ENCODE measurements at places on chromosomes 3 and 15.

DNA sequence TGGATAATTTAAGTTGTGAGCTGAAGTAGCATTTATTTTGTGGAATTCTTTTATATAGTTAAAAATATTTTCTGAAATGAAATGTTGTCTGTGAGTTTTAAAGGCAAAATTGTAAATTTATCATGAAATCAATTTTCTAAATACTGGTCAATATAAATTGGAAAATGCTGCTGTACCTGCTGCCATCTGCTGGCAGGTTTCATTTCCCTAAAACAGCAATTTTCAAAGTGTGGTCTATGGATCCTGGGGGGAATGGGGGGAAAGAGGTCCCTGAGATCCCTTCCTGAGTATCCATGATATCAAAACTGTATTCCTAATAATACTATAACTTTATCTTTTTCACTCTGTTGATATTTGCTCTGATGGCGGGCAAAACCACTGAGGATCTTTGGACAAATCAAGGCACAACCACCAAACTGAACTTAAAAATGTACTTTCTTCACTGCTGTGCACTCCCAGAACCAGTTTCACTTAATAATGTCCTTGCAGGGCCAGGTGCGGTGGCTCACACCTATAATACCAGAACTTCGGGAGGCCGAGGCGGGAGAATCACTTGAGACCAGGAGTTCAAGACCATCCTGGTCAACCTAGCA lies 17.2 kb upstream of the CCR4 start:
- H3K4me1 ChIP-seq: no peaks in the 10 kb centered on the region
- no peaks in the 10 kb centered on the region for H3K27me3 ChIP-seq
- no peaks in the 10 kb centered on the region for H3K36me3 ChIP-seq
- H3K27ac ChIP-seq: no peak overlapping the region

DNA sequence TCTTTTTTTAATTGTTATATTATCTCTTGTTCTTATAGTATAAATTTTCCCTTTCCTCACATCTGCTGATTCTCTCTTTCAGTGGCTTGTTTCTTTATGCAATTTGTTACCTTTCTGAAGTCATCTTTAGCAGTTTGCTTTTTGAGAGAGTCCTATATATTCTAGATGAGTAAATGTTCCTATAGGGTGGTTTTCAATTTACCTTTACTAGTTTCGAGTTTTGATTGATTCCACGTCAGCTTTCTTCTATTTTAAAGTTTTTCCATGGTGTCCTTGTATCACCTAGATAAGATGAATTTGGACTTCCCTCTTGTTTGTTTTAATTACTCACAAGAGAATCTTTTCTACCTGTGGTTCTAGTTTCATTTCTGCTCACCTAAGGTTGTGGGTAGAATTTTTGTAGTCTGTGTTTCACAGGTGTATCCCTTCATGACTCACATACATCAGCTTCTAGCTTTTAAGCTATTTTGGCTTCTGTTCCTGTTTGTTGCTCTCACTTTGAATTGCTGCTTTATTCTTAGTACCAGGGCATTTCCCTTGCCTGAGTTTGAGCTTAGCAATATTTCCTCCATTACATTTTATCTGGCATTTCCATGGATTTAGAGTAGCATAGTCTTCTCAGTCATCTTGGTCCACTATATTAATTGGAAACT lies 6.4 kb downstream of the TEX9 start:
- no peaks in the 10 kb centered on the region for H3K27me3 ChIP-seq
- no peak overlapping the region for H3K4me3 ChIP-seq
- no peaks in the 10 kb centered on the region for H3K36me3 ChIP-seq
- no peaks in the 10 kb centered on the region for H3K4me1 ChIP-seq

DNA sequence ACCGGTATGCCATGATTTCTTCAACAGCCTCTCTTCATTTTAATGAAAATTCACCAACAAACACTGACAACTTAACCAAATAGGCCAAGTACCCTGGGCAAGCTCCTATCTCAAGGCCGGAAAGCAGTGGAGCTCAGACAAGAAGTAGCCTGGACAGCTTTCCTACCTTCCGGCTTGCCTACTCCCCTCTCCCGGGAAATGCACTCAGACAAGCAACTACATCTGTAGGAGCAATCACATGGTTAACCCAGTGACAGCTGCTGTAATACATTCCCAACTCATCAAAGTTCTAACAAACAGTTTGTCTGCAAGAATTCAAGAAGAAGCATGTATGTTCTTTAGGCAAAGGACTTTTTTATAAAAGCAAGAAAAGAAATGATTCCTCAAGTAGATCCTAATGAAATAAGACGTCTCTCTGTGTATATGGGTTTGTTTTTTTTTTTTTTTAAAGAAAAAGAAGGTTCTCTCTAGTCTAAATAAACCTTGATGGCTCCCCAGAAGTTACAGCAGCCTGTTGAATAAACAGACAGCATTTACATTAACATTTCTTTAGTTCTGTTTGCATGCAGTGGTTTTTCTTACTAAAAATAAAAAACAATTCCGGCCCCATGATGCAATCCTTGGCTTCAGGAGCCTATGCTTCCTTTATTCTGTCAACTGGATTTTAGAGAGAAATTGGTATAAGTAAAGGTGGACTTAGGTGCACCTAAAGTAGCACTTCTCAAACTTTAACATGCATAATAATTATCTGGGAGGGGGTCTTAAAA lies 278.7 kb downstream of the NEK10 start:
- H3K4me3 ChIP-seq: no peak overlapping the region
- peak overlapping the region; percentile 36 for H3K27ac ChIP-seq
- H3K27me3 ChIP-seq: no peaks in the 10 kb centered on the region

DNA sequence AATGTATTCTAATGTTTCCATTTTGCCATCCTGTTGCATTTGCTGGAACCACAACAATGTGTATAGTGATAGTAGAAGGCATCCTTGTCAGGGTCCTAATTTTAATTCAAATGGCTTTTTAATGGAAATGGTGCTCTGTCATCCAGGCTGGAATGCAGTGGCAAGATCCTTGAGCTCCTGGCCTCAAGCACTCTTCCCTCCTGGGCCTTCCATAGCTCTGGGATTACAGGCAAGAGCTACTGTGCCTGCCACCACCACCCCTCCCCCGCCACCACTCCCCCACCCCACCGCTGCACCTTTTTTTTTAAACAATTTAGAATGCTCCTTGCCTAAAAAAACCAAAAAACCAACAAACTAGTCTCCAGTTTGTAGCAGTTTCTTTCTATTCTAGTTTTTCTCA lies 15.2 kb upstream of the IQCF6 start:
- DNase-seq: no peak
- H3K27ac ChIP-seq: no peak overlapping the region
- H3K36me3 ChIP-seq: no peaks in the 10 kb centered on the region
- no peaks in the 10 kb centered on the region for H3K27me3 ChIP-seq

DNA sequence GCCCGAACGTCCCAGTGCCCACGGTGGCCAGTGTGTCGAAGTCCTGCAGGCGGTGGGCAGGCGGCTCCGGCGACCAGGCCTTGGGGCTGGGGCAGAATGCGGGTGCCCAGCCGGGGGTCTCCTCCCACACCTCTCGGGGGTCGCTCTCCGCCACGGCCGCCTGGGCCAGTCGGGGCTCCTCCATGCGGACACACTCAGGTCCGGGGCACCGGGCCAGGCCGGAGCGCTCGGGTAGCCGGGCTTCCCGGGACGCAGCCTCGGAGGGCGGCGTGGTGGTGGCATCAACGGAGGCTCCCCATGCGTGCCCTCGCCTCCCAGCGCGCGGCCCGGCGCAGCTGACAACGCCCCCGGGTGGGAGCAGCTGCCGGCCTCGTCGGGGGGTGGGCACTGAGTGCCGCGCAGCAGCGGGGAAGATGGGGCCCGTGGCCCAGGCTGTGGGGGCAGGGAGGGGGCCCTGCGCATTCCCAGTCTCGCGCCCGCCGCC lies 30.1 kb upstream of the CERS3 start:
- H3K27ac ChIP-seq: no peak overlapping the region
- no peaks in the 10 kb centered on the region for H3K36me3 ChIP-seq
- no peaks in the 10 kb centered on the region for H3K4me1 ChIP-seq
- DNase-seq: no peak
- H3K4me3 ChIP-seq: no peak overlapping the region

DNA sequence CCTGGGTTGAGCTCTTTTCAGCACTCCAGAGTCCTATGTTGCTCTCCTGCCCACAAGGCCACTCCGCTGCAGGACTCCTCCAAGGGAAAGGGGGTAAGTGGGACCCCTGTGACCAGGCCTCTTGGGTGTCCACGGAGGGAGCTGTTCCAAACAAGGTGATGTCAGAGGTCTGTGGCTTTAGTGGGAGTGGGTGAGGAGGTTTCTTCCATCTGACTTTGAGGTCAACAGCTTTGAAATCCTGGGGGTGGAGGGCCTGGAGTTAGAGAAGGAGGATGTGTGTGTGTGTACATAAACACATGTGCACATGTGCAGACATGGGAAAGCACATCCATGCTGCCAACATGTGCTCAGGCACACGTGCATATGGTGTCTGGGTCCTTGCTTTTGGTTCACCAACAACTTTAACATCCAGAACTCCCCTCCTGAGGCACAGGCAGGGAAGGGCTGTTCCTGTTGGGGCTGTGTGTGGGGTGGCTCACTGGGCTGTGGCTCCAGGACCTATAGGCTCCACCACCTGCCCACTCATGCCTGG lies 51.4 kb upstream of the TMEM115 start:
- H3K4me3 ChIP-seq: no peak overlapping the region
- H3K4me1 ChIP-seq: no peaks in the 10 kb centered on the region
- H3K27me3 ChIP-seq: peaks cover 3% of the 10 kb centered on the region
- H3K36me3 ChIP-seq: no peaks in the 10 kb centered on the region
- H3K27ac ChIP-seq: no peak overlapping the region

DNA sequence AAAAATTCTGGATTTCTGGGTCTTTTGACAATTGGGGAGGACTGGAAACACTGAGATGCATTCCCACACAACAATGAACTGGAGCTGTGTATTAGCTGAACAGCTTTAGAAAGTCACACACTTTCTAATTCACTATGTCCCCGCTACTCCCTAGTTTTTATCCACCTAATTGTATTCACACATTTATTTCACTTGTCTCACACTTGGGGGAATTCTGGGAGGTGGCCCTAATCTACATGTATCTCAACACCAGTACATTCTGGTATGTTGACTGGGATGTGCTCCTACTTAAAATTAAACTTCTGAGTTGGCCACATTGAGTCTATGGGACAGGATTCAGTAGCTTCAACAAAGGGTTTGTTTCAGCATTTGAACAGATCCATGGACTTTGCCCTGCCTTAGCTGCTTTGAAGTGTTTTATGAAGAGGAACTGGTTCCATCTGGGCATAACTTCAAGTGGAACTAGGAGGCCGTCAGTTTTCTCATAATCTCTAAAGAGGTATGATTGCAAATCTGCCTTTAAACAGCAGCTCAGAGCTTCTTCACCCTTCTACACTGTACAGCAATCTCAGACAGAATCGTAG lies 106.5 kb upstream of the CMC1 start:
- no peak overlapping the region for H3K4me3 ChIP-seq
- H3K36me3 ChIP-seq: no peaks in the 10 kb centered on the region
- DNase-seq: no peak
- no peaks in the 10 kb centered on the region for H3K27me3 ChIP-seq
- no peak overlapping the region for H3K27ac ChIP-seq

GRCh38 chr3:128942161-128942952 lies 51.5 kb downstream of the CFAP92 start:
- H3K4me3 ChIP-seq: no peak overlapping the region
- H3K27ac ChIP-seq: no peak overlapping the region
- DNase-seq: no peak
- no peaks in the 10 kb centered on the region for H3K36me3 ChIP-seq

DNA sequence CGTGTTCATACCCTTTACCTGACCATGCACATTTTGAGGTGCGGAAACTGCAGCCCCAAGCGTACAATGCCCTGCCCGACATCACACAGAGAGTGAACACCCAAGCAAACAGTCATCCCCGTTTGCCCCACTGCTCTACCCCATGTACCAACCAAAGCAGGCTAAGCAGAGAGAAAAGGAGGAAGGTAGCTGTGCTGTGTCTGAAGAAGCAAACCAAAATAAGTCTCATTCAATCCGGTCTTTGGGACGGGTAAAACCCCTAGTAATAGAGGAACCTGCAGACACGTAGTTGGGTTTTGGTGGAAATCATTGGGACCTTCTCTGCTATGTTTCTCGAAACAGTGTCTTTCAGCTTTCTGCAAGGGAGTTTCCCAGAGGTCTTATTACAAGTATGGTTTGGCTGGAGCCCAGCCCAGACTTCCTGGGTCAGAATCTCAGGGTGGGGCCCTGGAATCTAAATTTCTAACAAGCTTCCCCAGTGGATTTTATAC lies 164.6 kb upstream of the HES1 start:
- H3K4me3 ChIP-seq: no peak overlapping the region
- H3K27ac ChIP-seq: no peak overlapping the region
- H3K4me1 ChIP-seq: no peaks in the 10 kb centered on the region
- no peaks in the 10 kb centered on the region for H3K36me3 ChIP-seq
- no peaks in the 10 kb centered on the region for H3K27me3 ChIP-seq
- no peak for DNase-seq

DNA sequence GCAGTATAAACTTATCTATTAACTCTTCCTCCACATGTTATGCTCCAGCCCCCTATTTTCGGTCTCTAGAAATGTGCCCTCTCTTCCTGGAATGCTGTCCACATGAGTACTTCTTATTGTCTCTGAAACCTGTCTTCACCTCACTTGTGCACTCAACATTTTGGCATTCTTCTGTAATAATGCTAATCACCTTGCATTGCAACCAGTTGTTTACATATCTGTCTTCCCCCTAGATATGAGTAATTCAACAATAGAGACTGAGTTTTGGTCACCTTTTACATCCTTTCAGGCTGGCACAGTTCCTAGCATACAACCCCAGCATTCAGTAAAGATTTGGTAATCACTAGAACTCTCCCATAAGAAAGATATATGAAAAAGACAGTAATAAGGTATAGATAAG lies 17.2 kb downstream of the CCDC80 start:
- no peak overlapping the region for H3K27ac ChIP-seq
- no peak for DNase-seq
- no peaks in the 10 kb centered on the region for H3K36me3 ChIP-seq
- no peaks in the 10 kb centered on the region for H3K27me3 ChIP-seq

DNA sequence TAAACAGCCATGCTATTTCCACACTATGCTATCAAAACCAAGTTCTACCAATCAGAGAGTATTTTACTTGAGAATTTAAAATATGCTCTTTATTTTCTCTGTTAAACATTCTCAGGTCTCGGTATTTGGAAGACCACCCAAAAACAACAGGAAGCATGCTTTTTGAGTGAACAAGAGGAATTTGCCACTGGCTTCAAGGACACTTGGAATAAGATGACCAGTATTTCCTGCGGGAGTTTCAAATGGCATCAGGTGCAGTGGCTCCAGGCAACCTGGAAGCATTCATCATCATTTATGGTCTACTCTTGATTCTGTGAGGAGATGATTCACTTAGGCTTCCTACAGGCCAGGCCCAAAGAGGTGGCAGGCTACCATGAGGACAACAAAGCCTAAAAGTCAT lies 305.7 kb upstream of the ATP11B start:
- H3K27me3 ChIP-seq: no peaks in the 10 kb centered on the region
- no peak overlapping the region for H3K4me3 ChIP-seq
- H3K36me3 ChIP-seq: no peaks in the 10 kb centered on the region
- no peak overlapping the region for H3K27ac ChIP-seq
- no peaks in the 10 kb centered on the region for H3K4me1 ChIP-seq
- no peak for DNase-seq

- no peak overlapping the region for H3K4me3 ChIP-seq
- no peaks in the 10 kb centered on the region for H3K4me1 ChIP-seq
- no peaks in the 10 kb centered on the region for H3K27me3 ChIP-seq
- no peak overlapping the region for H3K27ac ChIP-seq
Observed at GRCh38 chr3:175149675-175150074, 290.5 kb downstream of the NAALADL2 start.
